ENCODE measurements at places on chromosomes 13 and 19.
A peak's percentile ranks its signal among the peaks of the same experiment; 100 is the strongest.

DNA sequence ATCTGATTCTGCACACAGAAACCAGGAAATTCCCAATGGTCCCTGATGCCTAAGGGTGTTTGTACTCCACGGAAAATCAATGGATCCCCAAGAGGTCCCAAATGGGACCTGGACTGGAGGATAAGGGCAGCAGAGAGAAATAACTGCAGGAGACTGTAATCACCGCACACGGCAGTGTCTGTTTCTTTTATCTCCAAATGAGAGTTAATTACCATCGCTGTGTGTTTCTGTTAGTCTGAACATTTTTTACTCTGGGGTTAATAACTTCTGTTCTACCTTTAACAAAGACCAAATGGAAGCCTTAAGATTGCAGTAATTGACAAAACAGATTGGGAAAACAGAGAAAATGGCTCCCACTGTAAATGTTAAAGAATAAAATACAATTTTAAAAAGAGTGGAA is 320.9 kb downstream of the DCLK1 start:
- DNase-seq, result no peak

DNA sequence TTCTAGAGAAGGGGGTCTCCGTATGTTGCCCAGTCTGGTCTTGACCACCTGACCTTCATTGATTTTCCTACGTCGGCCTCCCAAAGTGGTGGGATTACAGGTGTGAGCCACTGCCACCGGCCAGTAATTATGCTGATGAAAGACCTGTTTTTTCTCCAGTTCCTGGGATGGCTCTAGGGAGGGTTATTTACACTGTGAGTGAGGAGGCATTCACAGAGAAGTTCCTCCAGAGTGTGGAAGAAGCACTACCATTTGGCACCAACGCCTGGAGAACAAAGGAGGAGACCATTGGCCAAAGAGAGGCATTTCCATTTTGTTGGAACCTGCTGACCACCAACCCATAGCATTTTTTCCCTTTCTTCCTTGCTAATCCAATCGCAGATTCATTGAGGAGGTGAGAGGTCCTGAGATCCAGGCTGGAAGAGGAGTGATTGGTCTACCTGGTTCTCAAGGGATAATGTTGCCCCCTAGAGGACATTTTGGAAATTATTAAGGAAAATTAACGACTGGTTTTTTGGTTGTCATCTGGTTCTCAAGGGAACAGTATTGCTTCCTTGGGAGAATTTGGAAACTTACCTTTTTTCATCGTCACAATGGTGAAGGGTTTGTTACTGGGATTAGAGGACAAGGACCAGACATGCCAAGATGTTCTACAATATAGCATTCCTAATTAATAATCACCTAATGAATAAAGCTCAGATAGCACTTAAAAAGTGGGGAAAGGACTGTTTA is 5.5 kb upstream of the SAE1 start:
- DNase-seq, result peak; percentile 78

- peak; percentile 32 for DNase-seq
Measured at GRCh38 chr13:44397766-44398223, 24.2 kb downstream of the SERP2 start.

- no peak for DNase-seq
Measured at GRCh38 chr19:37763488-37763887, 15.9 kb downstream of the ZNF573 start.

- DNase-seq, result no peak
Measured at GRCh38 chr13:32802159-32802558, 214.1 kb upstream of the KL start.

- no peak for DNase-seq
Measured at GRCh38 chr13:106490569-106491321, 44.7 kb downstream of the EFNB2 start.

GRCh38 chr19:5954293-5954692 is 23.6 kb downstream of the RANBP3 start:
- no peak for DNase-seq

GRCh38 chr19:1027650-1028061 is 1.2 kb downstream of the CNN2 start:
- no peak for DNase-seq

- no peak for DNase-seq
Measured at GRCh38 chr13:96781141-96781540, 213.1 kb downstream of the OXGR1 start.

- DNase-seq, result peak; percentile 39
Measured at GRCh38 chr19:16571283-16571682, 932 bp downstream of the SLC35E1 start.

GRCh38 chr19:58498316-58499020 is 13.3 kb downstream of the SLC27A5 start:
- no peak for DNase-seq

- peak; percentile 69 for DNase-seq
Measured at GRCh38 chr19:44640518-44640917, 3.2 kb upstream of the PVR start.

DNA sequence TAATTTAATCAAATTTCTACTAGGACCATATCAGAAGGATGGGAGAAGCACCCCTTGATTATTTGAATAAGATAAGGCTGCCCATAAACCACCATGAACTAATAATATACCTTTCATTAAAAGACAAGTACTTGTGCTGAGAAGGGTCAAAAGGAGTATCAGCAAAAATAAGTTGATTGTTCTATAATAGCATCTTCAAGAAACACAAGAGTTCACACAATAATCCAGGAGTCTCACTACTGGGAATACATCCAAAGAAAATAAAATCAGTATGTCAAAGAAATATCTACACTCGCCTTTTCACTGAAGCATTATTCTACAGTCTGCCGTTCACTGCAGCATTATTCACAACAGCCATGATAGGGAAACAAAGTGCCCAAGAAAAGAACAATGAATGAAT is 1310.1 kb upstream of the PCDH9 start:
- DNase-seq, result no peak

GRCh38 chr13:19519049-19519448 is 42.3 kb downstream of the TPTE2 start:
- no peak for DNase-seq

- no peak for DNase-seq
Measured at GRCh38 chr19:13557756-13558398, 51.6 kb upstream of the CACNA1A start.

DNA sequence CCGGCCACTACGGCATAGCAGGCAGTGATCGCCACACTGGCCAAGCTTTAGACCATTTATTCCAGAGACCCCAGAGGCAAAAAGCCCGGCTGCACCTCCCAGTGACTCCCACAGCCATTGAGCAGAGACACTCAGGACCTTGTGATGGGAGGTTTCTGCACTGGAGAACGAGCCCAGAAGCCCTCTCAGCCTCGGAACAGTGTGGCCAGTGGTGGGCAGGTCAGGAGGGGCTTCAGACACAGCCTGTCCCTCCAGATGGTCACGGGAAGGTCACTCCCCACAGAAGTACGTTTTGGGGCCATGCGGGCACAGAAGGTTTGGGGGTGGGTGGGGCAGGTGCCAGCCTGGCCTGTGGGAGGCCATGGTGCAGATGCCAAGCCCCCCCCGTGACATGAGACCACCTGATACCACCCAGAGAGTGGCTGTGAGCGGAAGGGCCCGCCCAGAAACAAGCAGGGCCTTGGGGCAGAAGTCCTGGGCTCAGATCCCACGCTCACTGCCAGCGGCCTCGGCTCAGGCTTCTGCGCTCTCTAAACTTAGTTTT is 599 bp upstream of the F10 start:
- no peak for DNase-seq

DNA sequence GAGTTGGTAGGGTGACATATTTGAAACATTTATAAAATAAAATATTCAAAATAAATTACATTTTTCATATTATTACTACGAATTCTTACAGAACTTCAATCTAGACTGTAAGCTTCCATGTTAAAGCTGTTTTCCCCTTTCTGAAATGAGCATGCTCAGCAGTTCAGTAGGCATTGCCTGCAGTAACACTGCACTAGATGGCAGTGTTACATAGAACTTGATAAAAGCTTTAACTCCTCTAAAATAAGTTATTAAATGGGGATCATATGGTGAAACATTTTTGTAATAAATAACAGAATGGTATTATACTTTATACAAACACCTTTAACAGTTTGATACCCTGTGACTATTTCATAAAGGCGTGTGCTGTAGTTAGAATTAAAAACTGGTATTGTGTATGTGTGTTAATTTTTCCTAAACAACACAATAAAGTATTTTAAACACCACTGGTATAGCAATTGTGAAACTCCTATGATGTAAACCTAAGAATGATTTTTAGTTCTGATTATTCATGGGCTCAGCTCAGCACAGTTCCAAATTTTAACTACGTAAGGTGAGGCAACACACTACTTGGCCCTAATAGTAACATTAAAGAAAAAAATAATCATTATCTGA is 11.6 kb upstream of the GPR18 start:
- DNase-seq, result peak; percentile 68

Measured in fibroblast of upper back skin (primary cell).